OCI-LY7 (cell line): ENCODE measurements at places on chromosomes 4 and X.

DNA sequence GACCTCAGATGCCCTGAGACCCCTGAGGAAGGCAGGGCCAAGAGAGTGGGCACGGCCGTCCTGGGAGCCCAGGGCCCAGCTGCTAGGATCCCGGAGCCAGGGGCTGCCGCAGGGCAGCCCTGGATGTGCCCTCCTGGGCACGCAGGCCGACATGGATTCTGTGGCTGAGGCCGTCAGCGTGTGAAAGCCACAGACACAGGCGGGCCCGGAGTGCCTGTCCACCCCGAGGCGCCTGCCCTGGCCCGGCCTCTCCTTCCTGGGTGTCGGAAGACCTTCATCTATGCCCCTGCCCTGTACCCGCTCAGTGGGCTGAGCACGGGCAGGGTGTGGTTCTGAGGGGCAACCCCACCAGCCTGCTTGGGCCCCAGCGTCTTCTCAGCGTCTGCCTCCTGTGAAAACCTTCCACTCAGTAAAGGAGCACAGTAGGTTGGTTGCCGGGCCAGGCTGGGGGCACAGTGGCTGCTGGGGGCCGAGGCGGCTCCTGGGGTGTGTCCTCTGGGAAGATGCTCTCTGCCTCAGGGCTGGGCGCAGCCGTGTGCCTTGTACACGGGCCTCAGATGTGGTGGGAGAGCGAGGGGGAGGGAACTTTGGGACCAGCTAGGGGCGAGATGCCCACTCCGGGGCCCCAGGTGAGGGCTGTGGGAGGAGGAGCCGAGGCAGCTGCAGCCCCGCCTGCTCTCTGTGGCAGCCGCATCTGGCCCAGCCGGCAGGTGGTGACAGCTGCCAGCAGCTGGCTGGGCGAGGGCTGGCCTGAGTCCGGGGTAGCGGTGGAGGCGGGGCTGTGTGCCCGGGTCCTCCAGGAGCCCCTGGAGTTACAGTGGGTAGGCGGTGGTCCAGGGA lies 20.8 kb downstream of the FGFRL1 start:
- DNase-seq = no peak

GRCh38 chrX:43573441-43574015 lies 82.6 kb upstream of the MAOA start:
- DNase-seq = no peak

- DNase-seq = no peak
Measured at GRCh38 chrX:9420275-9421265, 44.3 kb upstream of the TBL1X start.

DNA sequence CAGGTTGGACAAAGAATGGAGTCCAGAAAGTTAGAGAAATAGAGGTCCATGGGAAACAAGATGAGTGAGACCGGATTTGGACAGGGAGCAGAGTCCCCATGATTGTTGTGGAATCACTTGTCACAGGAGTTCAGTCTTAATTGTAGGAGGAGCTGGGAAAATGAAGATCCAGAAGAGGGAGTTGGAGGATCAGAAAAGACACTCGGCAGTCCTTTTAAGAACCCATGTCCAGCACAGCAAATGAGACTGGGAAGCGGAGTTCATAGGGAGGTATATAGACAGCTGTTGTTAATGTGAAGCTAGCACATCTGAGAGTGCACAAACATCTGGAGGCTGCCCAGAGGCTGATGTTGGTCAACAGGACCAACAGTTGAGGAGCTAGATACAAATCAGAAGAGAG lies 111.4 kb upstream of the RXFP1 start:
- no peak for DNase-seq

- no peak for DNase-seq
Measured at GRCh38 chr4:107034996-107035818, 906 bp downstream of the DKK2 start.

DNA sequence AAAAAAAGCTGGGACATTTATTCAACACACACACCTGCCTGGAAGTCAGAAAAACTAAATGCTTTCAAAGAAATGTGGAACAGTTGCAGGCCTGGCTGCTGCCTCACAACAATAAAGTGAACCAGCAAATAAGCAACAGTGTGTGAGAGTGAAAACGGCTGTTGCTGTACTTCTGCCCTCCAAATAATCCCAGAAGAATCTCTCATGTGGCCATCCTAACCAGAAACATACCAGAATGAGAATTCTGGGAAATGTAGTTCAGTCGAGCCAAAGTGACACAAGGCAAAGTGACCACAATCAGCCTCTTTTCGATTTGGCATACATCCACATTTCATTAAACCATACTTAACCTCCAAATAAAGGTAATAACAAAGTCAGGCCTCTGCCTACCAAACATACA lies 204.5 kb downstream of the SLC7A11 start:
- DNase-seq = no peak

DNA sequence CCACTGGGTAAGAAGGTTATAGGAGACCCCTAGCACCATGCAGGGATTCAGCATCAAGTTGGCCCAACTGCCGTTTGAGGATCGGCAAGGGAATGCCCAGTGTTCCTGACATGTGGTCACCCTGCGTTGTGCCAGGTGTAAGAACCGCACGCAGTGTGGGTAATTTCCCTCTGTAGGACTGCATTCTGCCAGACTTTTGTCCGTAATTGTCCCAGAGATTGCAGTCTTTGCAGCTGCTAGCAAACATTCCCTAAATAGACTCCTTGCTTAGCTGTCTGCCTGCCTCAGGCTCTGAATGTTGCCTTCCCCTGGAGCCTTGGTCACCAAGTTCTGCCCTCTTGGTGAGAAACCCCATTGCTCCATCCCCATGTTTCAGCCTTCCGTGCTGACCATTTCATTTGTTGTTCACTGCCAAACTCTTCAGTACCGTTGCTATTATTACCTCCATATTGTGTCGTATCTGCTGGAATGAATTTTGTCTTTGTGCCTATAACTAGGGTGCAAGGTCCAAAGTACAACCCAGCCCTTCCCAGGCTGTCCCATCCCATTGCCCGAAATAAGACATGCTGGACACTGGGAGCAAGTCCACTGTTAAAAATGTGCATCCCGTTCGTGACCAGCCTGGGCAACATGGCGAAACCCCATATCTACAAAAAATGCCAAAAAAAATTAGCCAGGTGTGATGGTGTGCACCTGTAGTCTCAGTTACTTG lies 53.8 kb upstream of the USP9X start:
- no peak for DNase-seq

DNA sequence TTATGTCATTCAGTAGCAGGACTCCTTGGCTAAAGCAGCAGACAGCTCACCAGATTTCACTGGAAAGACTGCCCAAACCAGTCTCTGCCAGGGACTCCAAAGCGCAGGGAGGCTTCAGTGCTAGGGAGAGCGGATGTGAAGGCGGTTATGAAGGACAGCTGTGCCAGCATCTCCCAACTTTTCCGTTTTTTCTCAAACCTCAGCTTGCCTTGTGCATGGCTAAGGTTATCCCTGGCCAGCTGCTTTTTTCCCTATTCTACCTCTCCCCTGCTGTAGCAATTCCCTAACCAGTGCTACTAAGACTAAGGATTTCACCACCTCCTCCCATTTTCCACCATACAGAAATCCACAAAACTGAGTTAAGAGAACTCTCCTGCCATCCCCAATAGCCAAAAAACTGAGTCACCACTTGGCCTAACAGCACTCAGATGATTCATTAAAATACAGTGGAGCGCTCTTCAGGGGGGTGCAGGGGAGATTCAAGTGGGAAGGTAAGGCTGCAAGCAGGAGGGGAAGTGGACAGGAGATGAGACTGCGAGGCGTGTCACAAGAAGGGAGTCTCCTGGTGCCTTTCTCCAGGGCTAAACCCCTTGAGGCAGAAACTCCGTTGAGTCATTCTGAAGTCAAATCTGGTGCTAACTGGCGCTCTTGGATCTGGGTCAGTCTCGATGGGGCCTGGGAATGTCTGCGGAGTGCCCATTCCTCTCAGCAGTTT lies 90.7 kb downstream of the PALLD start:
- no peak for DNase-seq

DNA sequence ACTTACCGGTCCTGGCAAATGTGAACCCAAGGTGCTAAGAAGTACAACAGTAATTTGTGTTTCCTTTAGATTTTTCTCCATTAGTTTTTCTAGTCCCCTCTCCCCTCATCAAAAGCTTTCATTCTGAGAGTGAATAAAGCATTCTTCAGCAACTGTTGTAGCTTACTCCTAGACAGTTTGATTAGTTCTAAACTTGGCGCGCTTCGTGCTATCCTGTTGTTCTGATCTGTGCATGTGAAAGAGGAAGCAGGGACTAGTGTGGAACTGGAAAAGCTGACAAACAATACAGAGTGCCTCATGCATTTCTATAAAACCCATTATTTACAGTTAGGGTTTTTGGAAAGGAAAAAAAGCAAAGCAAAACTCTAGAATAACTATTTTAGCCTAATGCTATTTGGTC lies 556.9 kb upstream of the SLIT2 start:
- peak; percentile 5 for DNase-seq

DNA sequence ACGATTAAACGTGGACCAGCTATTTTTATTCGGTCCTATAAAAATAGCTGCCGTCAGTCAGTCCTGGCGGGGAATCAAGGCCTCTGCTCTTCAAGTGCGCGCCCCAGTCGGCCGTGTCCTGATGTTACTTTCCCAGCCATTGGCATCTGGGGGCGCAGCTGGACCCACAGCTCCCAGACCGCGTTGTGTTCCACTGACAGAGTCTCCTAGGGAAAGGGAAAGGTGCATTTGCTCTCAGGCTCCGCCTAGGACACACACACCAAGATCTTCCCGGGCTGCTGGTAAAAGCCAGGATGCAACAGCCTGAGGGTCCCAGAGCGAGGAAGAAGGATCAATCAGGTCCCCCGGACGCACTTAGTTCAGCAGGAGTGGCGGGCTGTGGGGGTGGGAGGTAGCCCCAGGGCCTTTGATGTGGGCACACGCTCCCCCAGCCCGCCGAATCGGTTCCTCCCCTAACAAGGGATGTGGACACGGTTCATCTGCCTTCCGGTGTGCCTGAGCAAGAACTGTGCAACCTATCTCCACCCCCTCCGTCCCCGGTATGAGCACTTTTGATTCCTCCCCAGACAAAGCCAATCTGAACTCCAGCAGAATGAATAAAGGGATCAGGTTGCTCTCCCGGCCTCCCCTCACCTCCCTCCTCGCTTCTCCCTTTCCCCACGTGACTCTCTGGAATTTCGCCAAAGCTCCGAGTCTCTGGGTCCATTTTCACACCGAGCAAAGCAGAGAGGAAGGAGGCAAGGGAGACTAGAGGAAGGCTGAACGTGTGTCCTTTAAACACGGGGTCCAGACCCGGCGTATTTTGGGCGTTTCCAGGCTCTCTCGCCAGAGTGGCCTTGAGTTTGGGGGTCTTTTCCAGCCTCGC lies 626 bp upstream of the FRAS1 start:
- peak; percentile 79 for DNase-seq

DNA sequence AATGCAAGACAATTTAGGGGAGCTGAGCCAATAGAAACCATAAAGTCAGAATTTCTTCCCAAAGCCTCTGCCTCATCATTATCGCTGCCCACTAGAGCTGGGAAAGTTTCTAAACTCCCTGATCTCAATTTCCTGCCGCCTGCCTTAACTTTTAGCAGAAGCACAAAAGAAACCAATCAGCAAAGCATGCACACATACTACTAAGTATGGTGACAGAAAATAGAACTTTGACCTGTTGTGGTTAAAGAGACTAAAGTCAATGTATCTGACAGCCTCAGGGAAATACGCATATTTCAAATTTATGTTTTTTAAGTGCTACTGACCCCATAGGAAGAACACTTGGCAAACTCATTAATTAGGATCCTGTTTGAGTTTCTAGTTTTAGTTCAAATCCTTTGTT lies 10.1 kb downstream of the STK26 start:
- no peak for DNase-seq

GRCh38 chrX:104567506-104567905 lies 1.5 kb downstream of the IL1RAPL2 start:
- no peak for DNase-seq

DNA sequence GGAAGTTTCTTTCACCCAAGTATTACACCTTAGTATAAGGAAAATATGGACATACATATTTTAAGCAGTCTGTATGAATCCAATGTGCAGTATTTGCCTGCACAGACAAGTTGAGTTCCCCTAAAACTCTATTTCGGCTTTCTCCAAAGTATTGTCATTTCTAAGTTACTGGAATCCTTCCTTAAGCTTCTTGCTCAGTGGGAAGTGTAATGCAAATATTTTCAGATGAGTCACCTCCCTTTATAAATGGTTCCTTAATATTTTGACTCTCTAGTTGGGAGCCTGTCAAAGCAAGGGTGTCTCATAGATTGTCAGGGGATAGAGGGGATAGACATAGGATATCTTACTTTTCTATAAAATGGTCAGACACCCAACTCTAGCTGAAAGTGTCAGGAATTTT lies 178.6 kb downstream of the NAA11 start:
- DNase-seq = no peak

DNA sequence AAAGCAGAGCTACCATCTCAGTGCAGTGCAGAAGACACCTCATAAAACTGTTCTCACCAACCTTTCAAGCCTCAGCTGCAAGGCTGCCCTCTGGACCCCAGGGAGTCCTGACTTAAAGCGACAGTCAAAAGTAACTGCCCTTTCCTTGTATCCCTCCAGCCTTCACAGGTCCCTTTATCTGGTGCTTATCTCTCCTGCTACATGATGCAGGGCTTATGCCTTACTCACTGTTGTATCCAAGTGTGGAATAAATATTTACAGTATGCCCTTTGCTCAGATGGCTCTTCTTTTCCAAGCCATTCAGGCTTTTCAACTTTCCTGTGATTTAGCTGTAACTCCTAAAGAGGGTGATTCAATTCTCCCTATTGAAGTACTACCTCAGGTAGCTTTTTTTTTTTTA lies 92.6 kb downstream of the KDR start:
- no peak for DNase-seq

DNA sequence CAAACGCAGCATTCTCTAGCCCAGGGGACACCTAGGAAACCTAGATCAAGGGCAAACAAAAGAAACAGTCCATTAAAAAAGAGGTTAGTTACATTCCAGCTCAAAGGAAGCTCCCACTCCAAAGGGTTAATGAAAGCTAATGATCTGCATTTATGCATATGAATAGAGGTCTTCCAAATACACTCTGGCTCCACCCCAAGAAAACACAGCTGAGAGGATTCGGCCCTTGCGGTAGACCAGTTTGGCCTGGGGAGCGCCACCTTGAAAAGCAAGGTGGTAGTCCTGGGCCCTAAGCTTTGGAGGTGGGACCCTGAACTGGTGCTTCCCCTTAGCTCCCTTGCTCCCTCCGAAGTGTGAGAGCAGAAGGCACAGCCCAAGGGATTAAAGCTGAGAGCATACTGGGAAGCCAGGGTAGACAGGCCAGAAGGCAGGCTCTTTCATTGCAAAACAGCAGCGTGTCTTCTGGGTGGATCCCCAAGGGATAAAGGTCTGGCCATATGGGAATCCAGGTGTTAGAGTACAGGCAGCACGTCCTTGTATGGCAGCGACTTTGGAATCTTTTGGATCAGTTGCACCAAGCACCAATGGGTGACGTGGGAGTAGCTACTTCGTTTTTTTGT lies 3.7 kb downstream of the GABRQ start:
- DNase-seq = no peak

DNA sequence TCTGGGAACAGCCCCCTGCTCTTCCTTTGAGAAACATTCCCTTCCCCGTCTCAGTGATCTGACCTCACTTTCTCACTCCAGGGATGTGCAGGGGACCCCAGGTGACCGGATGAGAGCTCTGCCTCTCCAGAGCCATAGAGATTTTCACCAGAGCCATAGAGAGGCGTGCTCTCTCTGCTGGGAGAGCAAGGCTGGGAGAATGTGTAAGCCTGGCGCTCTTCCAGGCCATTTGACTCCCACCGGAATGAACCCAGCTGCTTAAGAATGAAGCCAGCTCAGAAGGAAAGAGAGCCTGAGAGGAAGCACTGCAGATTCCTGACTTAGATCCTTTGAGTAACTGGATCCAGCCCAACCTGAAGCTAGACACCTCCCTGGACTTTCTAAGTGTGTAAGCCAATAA lies 106.4 kb downstream of the DHX15 start:
- no peak for DNase-seq
